ENCODE measurements at places on chromosomes 4 and X. TPM values are rescaled to one million over a fixed set of nuclear protein-coding genes. Genes with fewer than 3 reads are reported as not detected.

GRCh38 chrX:136975684-136976470 lies 57.9 kb downstream of the GPR101 start:
- peak; percentile 32 for DNase-seq

GRCh38 chr4:41460641-41461040 lies 77.3 kb upstream of the LIMCH1 start:
- no peak for DNase-seq

GRCh38 chr4:19438233-19438632 lies 813.5 kb upstream of the SLIT2 start:
- DNase-seq, result no peak

BMP3 gene
- not detected for polyA plus RNA-seq

Measured in kidney (tissue), 22 donors.